ENCODE measurements at places on chromosomes 6 and 20.
A peak's percentile ranks its signal among the peaks of the same experiment; 100 is the strongest.

DNA sequence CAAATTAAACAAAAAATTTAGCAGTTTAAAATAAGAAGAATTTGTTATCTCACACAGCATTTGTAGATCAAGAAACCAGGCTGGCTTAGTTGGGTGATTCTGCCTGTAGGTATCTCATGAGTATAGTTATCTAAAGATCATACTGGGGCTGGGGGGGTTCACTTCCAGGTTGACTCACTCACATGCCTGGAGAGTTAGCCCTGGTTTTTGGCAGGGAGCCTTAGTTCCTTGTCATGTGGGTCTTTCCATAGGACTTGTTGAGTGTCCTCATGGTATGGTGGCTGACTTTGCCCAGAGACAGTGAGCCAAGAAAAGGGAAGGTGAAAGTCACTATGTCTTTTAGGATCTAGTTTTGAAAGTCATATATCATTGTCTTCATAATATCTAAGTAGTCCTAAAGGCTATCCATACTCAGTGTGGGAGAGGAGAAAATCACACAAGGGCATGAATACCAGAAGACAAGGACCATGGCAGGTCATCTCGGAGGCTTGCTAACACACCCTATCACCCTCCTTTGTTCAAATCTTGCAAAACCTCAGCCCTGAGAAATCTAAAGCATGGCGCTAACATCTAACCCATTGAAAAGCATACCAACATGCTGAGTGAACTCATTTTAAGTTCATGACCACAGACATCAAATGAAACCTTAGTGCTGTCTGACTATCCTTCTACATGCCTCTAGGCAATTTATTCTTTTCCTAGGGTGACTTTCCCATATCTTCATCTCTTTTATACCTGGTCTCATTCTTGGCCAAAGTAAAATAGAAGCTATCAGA is 39.2 kb downstream of the CYP24A1 start:
- no peak for DNase-seq

DNA sequence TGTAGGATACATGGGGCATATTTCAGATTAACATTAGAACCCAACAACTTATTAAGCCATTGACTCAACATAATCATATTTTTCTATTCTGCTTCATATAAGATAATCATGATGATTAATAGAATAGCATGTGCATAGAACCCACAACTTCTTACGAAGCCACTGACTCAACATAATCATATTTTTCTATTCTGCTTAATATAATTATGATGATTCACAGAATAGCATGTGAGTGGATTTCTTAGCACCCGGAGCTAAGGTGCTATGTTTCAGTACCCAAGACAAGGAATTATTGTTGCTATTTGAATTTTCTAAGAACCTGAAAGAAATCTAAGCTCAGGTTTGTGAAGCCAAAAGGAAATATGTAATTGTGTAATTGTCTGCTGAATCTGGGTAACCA is 96.8 kb downstream of the TENT5A start:
- no peak for DNase-seq

- DNase-seq = no peak
These were observed 85.8 kb upstream of the ESR1 start for GRCh38 chr6:151721671-151722070.

DNA sequence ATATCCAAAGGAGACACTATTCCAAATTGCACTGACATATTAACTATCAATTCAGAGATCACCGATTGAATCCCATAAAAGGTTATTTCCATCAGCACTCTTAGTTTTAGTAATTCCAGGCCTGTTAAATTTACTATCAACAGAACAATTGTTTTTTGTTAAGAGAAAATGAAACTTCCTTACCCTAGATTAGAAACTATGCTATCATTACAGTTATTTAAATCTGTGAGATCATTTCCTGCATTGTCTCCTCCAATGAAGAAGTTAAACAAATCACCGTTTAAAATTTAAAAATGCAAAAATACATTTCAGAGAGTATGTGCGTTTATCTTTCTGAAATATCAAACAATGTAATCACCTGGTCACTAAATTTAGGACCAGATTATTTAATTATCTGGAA is 57.5 kb downstream of the HIVEP2 start:
- no peak for DNase-seq

GRCh38 chr6:153125032-153125431 is 6.0 kb downstream of the RGS17 start:
- no peak for DNase-seq

- DNase-seq = no peak
These were observed 207.2 kb upstream of the KCNQ5 start for GRCh38 chr6:72414657-72415056.

GRCh38 chr6:25590986-25591385 is 61.0 kb upstream of the SCGN start:
- no peak for DNase-seq

DNA sequence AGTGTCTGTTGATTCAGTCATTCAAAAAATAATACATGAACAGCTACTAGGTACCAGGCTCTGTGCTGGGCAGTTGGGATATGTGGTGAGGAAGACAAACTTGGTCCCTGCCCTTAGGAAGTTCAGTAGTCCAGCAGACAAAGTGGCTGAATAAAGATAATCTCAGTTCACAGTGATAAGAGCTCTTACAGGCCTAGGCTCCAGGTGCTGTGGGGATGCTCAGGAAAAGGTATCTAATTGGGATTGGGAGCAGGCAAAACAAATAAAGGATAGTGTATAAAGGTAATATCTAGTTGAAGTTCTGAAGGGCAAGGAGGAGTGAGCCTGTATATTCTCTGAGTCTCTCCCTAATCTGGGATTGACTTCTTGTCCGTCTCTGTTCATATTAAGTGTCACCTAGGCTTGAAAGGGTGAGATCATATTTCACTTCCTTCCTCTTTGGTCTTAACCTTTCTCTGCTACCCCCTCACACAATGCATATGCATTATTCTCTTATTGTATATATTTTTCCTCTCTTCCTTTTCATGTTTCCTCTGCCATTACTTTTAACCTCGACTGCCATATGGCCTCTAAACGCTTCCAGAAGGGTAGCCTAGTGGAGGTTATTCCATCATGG is 13.5 kb downstream of the PTPN1 start:
- no peak for DNase-seq

DNA sequence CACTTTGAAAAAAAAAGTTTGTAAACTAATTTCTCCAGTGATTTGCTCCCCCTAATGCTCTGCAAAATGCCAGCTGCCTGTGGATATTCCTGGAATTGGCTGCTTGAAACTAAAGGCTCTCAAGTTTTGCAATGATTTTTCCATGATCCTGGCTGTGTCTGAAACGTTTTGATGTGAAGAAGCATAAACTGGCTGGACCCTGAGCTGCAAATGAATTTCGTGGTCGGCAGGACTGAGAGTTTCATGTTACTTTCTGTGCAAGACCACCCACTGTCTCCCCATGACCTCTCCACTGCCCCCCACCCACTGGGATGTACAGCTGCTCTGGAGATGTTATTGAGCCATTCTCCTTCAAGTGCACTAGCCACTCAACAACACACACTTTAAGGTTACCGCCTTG is 171.3 kb upstream of the SSTR4 start:
- DNase-seq = no peak

- DNase-seq = no peak
These were observed 6.0 kb downstream of the NUP153 start for GRCh38 chr6:17700421-17701416.

GRCh38 chr6:98574984-98575383 is 259.4 kb upstream of the POU3F2 start:
- no peak for DNase-seq

DNA sequence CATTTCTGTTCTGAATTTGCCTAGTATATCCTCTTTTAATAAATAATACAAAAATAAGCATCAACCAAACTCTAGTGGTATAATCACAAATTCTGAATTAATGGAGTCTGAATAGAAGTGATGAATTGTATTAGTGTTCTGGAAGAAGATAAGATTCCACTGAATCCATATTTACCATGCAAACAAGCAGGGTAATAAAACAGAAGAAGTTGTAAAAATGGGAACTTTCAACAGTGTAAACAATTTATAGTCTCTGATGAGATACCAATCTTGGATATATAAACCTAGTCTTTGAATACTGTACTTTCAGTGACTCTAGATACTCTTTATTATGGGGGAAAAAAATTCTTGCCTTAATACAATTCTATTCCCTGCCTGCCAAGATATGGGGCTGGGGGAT is 197.6 kb downstream of the KHDC1L start:
- no peak for DNase-seq

DNA sequence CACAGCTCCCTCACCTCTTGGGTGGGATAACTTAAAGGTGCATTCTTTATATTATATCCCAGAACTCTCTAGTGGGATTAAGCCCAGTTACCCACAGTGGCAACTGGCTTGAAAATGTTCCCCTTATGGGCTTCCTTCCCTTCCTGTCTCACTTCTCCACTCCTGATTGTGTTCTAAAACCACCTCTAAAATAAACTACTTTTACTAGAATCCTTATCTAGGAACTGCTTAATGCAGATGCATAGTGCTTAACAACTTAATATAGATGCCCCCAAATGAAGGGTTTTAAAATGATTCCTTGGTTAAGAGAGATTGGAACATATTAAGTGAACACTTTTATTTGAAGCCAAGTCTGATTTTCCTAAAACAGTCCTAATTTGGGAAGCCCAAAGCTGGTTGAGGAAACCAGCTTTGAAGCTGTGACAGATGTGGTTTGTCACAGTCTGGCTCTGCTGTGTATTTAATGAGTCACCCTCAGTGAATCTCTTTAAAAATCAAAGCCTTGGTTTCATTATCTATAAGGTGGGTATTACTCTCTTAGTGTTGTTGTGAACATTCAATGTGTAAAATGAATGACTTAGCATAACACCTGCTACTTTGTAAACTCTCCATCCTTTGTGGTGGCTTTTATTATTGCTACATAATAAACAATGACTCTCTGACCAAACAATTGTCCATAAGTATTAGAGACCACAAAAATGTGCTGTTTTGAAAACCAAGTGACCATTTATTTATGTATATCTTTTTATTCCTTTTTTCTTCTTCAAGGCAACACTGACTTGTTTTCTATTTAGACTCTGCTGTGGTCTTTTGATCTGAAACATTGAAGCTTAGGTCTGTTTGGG is 24.4 kb downstream of the PLCB1 start:
- peak; percentile 58 for DNase-seq

DNA sequence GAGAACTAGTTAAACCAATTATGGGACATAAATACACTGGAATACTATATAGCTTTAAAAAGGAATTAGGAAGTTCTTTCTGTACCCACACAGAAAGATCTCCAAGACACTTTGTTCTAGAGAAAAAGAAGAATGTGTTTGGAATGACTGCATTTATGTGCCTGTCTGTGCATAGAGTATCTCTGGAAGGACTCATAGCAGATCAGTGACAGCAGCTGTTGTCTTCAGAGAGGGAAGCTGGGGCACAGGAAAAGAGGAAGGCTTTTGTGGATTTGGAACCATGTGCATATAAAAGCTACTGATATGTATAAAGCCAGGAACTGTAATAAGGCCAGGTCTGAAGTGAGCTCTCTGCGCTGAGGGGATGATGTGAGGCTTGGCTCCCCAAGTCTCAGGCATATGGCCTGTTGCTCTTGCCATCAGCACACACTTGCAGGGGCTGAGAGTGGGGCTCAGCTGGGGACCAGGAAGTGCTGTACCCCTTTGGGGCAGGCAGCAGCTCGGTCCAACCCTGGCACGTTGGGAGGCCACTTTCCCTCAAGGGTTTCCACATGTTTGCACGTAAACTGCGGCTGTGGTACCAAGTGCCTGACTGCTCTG is 31.8 kb upstream of the CCDC167 start:
- DNase-seq = no peak

- DNase-seq = no peak
These were observed 8.6 kb downstream of the ADAT2 start for GRCh38 chr6:143441680-143442545.

DNA sequence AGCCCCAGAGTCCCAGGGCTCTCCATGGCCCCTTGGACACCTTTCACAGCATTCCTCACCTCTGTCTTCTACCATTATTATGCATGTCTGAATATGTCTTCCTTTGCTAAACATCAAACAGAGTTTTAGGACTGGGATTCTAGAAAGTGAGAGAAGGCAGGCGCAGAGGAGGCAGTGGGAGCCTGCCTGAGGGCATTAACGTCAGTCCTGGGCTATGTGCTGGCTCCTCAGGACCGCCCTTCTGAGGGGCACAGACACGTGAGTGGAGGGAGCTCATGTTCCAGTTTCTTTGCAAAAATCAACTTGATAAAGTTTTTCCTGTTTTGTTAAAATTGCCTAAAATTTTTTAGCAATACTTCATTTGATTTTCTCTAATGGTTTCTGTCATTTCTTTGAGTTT is 38.0 kb downstream of the C6orf15 start:
- DNase-seq = no peak

GRCh38 chr6:35461270-35461669 is 6.9 kb upstream of the RPL10A start:
- DNase-seq = no peak

DNA sequence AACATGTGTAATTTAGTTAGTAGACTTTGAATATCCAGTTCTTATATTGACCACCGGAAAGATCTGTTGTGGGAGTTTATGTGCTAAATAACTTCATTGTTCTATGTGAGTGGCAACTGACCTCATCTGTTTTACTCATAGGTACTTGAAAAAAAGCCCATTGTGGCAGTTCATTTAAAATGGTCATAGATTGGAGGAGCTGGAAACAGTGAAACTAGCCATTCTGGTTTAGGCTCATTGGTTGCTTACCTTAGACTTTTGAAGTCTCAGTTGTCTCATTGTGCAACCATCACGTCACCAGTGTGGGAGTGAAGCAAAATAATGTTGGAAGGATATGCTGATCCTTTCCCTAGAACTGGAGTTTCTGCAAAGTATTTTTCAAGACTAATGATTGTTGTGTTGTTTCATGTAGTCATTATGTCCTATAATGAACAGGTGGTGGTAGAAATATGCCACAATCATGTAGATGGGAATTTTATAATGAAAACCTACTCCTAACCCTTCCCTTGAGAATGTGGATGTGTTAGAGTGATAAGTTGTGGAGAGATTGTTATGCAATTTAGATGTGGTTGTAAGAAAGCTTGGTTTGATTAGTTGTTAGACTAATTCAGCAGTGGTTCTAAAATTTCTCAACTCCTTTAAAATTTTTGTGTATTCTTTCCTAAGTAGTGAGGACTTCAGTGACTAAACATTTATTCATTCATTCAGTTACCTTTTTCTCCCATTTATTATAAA is 18.3 kb downstream of the DSP start:
- DNase-seq = no peak

DNA sequence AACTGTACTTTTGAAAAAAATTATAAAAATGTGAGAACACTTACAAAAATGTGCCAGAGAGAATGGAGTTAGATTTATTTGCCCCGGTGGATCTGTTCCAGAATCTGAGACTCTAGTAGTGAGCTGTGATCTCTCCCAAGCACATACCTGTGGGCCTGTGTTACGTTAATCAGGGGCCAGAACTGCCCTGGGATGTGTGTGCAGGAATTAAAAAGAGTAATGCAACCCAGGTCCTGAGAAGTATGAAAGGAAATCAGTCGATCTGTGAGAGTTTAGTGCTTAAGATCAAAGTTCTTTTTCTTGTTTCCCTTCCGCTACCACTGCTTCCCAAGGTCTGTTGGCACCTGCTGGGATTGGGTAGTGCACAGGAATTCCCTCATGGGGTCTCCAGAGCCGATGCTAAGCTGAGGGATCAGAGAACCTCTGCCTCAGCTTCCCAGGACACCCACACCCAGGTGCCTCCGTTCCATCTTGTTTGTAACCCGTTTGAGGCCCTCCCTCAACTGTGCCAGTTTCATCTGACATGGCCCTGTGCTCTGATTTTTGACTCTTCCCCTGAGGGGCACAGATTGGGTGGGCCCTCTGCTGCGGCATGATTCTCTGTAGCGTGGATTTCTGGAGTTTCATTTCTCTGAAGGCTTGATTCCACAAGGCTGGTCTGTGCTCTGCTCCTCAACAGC is 87.7 kb downstream of the RREB1 start:
- no peak for DNase-seq

- no peak for DNase-seq
These were observed 8.4 kb downstream of the FOXS1 start for GRCh38 chr20:31836853-31837608.

GRCh38 chr20:20341371-20341770 is 26.5 kb upstream of the INSM1 start:
- DNase-seq = no peak

All from Jurkat, Clone E6-1 (cell line).